NCI-H446 treated with DMSO at 0.1 percent for 48 hours (cell line): ENCODE measurements at places on chromosomes 2 and 18.

GRCh38 chr2:230552181-230552580 lies 136.2 kb downstream of the SP100 start:
- DNase-seq: no peak

GRCh38 chr2:84713441-84713840 lies 167.4 kb downstream of the TRABD2A start:
- no peak for DNase-seq

DNA sequence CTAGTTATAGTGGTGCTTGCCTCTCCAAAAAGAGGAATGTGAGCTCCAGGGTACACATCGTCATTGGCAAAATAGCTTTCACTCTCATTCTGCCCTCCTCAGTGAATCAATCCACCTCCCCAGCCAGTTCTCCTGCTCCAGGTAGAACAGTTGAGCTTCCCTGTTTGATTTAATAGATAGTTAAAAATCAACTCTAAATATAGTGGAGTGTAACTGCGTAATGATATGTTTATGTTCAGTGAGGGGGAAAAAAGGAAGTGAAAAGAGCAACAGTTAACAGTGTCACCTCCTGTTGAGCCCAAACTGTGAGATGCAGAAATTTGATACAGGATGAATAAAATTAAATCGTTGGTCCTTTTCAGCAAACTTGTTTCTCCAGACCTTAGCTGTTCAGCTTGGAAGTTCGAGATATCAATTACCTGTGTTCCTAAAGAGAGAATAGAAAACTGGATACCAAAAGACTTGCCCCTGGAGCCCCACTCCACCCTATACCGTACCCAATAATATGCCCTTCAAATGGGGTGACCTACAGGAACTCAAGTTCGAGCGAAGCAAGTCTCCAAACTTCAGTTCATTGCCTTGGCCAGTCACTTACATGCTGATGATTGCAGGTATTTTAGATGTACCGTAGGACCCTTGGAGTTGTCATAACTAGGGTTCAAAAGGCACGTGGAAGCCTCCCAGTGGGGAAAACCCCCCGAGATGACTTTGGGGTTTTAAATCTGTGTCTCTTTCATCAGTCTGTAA lies 708.4 kb downstream of the RNF144A start:
- no peak for DNase-seq

DNA sequence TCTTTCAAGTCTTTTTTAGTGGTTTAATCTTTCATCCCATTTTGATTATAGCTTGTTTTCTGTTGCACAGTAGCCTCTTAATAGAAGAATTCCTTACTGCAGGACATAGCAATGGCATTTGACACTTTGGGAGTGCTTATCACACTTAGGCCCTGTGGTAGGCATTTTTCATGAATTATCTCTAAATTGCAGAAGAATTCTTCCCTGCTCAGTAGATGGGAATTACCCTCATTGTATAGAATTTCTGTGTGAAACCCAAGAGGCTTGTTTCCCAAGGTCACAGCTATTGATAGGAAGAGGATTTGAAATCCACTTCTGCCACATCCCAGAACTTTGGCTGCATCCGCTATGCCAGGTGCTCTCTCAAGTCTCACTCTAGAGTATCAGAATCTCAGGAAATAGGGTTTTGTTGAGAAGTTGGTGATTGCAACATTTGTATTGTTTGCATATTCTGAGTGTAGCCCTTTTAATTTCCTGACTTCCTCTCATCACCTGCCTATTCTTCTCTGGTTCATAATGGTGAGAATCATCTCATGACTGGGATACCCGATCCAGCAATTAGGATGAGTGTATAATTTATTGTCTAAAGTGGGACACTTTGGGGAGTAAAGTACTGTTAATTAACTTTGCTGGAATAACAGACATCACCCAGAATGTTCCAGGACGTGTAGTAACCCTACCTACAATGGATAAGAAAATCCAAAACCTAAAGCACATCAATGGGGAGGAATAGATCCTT lies 255.2 kb upstream of the RASGRP3 start:
- no peak for DNase-seq

DNA sequence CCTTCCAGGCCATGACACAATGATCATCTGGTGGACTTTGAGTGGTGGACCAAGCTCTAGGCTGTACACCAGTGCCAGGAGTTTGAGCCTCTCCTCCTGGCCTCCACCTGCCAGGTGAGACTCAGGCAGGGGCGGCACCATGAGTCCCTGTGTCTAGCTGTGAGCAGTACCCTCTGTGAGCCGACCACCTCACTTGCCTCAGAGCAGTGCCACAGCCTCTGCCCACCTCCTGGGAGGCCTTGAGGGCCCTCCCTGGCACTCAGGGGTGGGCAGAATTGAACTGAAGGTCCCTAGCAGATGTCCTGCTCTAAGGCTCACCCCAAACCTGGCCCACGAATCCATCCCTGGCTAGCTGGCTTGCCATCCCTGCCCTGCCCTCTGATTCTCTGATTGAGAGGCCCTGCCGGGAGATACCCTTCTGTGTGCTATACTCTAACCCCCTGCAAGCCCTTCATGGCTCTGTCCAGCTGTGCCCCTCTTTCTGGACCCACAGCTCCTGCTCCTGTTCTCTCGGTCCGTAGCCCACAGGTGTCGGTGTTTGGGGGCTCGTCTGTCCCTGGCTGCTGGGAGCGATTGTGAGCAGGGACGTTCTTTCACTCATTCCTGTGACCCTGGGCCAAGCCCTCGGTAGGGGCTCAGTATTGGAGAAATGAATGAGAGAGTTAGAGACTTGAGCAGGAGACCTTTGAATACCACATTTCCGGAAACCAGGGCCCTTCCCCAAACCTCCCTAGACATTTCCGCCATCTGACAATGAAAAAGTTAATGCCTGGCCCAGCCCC lies 70.0 kb downstream of the INHBB start:
- no peak for DNase-seq

- no peak for DNase-seq
These were observed 38.9 kb downstream of the ZNF516 start for GRCh38 chr18:76456018-76456750.

- DNase-seq: no peak
These were observed 216.5 kb upstream of the FN1 start for GRCh38 chr2:215652388-215652787.

DNA sequence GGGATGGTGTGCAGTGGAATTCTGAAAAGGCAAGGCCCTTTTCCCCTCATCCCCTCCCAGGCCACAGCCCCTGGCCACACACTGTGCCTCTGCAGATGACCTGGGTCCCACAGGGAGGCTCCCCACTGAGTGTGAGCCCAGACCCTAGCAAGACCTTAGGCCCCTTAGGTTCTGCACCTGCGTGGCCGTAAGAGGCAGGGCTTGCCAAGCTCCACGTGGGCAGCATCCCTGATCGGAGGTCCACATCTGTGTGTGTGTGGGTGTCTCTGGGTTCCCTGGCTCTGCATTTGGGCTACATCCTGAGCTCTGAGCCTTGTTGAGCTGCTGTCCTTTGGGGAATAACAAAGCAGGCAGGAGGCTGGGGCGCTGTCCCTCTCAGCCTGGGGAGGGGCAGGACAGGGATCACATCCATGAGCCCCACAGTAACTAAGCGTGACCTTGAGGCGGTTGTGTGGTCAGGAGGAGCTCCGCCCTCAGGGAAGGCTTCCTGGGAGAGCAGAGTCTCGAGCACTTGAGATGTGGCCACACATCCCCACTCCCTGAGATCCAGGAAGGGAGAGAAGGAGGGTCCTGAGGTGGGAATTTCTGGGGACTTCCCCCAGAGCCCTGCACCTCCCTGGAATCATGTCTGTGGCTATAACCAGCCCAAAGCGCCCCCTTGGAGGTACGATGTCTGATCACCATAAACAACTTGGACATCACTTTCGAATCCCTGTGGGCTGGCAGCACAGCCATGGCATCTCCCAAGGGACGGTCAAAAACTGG lies 84.8 kb downstream of the STPG4 start:
- no peak for DNase-seq

- DNase-seq: no peak
These were observed 66.3 kb upstream of the NARS1 start for GRCh38 chr18:57687970-57688369.

DNA sequence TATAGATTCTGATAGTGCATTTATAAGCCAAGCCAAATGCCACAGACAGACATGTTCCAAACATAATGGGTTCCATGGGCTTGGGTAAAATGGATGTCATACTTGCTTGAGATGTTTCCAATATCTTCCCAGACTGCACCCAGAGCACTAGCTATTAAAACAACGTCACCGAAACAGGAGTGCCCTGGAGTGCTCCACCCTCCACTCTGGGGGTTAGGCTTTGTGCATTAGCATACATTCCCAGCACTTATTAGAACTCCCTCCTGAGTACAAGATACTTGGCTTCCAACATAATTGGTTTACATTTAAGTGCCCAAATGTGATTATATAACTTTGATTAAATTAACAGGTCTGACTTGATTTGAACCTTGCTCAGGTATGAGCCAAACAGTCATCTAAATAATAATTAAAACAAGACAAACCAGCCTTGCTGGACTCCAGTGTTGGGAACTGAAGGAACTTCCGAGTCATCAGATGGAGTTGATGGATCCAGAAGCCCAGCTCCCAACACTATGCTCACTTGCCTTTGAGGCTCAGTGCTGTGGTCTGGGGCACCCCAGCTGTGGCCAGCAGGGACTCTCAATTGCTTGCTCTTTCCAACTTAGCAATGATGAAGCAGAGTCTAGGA lies 60.5 kb upstream of the LGALSL start:
- no peak for DNase-seq

- no peak for DNase-seq
These were observed 56.2 kb downstream of the PRKCE start for GRCh38 chr2:45707661-45708060.

GRCh38 chr2:112582314-112582746 lies 2.1 kb upstream of the CHCHD5 start:
- peak; percentile 49 for DNase-seq

DNA sequence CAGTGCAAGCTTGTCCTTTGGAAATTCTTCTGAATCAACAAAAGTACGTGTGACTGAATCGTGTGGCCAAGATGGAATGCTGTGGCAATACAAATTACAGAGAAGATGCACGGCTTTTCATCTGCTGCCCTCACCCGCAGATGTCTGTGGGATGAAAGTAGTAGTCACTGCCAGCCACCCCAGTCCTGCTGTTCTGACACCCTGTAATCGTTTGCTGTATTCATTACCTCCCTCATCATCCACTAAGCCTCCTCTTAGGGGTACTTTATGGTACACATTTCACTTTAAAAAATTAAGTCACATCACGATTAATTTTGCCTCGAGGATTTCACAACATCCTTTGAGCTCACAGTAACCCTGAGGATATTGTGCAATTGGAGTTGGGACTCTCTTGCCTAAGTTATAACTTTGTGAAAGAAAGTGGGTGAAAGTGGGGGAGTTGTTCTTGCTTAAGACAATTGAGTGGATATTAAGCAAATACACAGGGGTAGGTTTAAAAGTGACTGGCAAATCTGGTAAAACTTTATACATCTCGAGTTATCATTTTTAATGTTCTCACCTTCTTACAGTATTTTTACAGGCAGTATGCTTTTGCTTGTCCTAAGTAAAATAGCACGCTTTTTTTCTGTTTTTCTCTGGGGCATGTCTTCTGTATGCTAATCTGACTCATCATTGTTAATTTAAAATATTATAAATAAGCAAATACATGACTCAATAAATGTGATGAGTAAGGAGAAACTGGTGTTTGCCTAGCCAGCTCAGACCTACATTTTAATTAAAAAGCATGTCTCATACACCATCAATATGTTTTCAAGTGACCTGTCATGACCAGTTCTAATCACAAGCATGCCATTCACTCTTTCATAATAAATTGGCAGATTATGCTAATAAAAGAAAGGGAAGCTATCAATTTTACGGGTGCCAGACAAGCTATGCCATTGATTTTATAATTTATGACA lies 680.9 kb downstream of the IRS1 start:
- DNase-seq: no peak
